ENCODE measurements at places on chromosomes 4 and X.

GRCh38 chr4:110527156-110527555 lies 51.2 kb downstream of the ENPEP start:
- no peak for DNase-seq

DNA sequence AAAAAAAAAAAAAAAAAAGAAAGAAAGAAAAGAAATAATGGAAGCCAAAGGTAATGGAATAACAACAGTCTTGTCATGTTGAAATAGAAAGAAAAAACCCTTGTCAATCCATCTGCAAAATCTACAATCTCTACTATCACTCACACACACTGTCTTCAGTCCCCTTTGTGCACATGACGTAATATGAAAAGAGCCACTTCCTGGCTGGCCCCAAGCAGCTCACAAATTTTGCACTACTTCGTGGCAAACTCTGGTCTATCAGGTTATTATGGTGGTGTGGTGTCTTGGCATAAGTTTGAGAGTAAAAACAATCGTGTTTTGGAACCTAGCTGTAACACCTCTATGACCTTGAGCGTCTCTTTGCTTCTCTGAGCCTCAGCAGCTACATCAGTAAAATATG lies 8.3 kb upstream of the AFAP1 start:
- no peak for DNase-seq

DNA sequence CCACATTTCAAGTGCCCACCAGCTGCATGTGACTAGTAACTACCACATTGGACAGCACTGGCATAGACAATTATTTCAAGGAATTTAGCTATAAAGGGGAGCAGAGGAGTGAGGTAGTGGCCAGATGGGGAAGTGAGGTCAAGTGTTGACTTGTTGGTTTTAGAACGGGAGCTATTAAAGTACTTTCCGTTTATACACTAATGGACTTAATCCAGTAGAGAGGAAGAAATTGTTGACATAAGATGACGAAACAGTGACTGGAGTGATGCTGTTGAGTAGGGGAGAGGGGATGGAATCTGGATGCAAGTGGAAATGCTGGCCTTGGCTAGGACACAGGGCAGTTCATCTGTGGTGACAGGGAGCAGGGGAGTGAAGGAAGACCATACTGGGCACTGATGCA lies 154.4 kb downstream of the AMMECR1 start:
- no peak for DNase-seq

- DNase-seq, result no peak
These were observed 17.7 kb downstream of the MID1 start for GRCh38 chrX:10602646-10603045.

GRCh38 chrX:112818114-112819007 lies 22.3 kb downstream of the AMOT start:
- DNase-seq, result no peak

GRCh38 chrX:113962343-113962742 lies 621.5 kb upstream of the HTR2C start:
- no peak for DNase-seq

GRCh38 chr4:2276581-2277325 lies 14.8 kb upstream of the MXD4 start:
- no peak for DNase-seq

All from activated effector memory CD4-positive, alpha-beta T cell treated with Interleukin-2 at 50 U/mL for 16 hours (primary cell).